T47D (cell line): ENCODE measurements at places on chromosomes 11 and 22.

DNA sequence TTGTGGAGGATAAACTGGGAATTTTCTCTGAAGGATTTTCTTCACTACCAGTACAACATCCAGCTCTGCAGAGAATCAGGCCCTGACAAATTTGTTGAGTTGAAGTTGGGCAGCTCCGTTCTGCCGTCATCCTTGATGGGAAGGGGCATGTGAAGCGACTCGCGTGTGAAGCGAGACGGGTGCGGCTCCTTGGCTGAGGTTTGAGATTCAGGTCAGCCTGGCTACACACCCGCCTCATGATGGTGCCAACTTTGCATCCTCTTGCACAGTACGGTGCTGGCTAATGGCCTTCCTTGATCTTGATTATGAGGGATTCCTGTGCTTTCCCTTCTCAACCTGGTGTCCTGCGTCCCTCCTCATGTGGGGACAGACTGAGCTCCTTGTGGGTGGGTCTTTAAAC lies 19.7 kb upstream of the CDC42EP2 start:
- DNase-seq, result no peak

DNA sequence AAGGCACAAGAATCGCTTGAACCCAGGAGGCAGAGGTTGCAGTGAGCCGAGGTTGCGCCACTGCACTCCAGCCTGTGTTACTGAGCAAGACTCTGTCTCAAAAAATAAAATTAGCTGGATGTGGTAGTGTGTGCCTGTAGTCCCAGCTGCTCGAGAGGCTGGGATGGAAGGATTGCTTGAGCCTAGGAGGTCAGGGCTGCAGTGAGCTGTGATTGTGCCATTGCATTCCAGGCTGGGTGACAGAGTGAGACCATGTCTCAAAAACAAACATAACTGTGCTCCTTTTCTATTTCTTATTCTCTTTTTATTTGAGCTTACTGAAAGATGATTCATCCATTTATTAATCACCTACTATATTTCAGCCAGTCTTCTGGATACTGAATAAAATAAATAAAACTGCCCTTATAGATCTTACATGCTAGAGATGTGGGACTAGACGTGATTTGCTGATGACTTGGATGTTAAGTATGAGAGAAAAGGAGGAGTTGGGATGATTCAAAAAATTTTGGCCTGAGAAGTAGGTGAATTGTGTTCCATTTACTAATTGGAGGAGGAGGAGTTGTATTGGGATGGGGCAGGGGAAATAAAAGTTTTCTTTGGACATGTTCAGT lies 18.0 kb downstream of the PAAF1 start:
- DNase-seq, result no peak

- no peak for DNase-seq
Measured at GRCh38 chr11:66912911-66913310, 45.3 kb downstream of the PC start.

GRCh38 chr11:66728693-66729385 lies at the start of gene SPTBN2:
Gene SPTBN2, minus strand, starts transcription at chr11:66729216. Its CDS starts 7,976 bp downstream, at chr11:66721240.
- no peak for DNase-seq
